ENCODE measurements at places on chromosomes 6 and 20.

GRCh38 chr20:14832630-14833029 is 495.2 kb upstream of the FLRT3 start:
- DNase-seq: no peak

GRCh38 chr20:63091901-63092659 is 85.3 kb upstream of the BHLHE23 start:
- no peak for DNase-seq

- no peak for DNase-seq
These were observed 58.9 kb downstream of the GMDS start for GRCh38 chr6:2186516-2186915.

GRCh38 chr6:150275489-150275888 is 93.3 kb upstream of the IYD start:
- DNase-seq: no peak

GRCh38 chr6:34973547-34974248 is 84.6 kb downstream of the ANKS1A start:
- no peak for DNase-seq

DNA sequence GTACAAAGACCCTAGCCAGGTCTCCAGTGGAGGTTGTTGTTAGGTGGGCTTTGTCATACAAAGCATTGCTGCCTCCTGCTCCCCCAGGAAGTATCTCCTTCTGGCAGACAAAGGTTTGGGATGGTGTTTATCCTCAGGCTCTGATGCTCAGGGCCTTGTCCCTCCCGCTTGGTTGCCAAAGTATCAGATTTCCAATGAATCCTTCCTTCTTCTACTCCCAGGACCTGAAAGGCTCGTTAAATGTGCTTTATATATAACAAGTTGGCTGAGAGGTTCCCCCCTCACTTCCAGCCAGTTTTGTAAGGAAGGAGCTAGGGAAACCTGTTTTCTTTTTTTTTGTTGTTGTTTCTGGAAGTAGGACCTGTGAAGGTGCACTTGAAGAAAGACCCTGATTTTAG is 14.4 kb downstream of the PTK7 start:
- peak; percentile 81 for DNase-seq

- peak; percentile 84 for DNase-seq
These were observed 480.9 kb upstream of the MARCKS start for GRCh38 chr6:113375950-113376846.

DNA sequence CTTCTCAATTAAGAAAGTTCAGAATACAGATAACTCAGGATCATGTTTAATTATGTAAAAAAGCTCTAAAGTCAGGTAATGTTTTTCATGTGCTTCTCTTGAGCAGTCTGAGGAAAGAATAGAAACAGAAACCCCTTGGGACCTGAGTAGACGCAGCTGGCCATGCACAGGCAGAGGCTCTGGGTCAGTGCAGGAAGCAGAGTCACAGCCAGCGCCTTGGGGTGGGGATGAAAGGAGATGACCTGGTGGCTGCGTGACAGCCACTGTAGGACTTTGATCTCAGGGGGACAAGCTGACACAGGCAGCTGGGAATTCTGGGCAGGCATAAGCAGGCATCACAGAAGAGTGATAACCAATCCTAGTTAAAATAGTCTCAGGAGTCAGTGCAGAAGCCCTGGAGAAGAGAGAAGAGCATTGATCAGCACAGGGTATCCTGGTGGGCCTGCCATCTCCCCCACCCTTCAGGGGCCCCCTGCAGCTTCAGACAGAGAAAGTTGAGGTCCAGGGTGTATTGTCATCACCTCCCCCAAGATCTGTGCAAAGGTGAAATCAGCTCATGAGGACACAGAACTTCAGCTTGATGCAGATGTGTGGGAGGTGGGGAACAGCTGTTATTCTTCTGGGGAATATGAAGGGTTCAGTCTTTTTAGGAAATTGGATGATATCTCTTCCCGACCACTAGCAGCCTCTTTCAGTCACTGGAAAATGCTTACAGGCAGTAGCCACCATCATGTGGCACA is 6.4 kb downstream of the HLA-DQB1 start:
- no peak for DNase-seq

DNA sequence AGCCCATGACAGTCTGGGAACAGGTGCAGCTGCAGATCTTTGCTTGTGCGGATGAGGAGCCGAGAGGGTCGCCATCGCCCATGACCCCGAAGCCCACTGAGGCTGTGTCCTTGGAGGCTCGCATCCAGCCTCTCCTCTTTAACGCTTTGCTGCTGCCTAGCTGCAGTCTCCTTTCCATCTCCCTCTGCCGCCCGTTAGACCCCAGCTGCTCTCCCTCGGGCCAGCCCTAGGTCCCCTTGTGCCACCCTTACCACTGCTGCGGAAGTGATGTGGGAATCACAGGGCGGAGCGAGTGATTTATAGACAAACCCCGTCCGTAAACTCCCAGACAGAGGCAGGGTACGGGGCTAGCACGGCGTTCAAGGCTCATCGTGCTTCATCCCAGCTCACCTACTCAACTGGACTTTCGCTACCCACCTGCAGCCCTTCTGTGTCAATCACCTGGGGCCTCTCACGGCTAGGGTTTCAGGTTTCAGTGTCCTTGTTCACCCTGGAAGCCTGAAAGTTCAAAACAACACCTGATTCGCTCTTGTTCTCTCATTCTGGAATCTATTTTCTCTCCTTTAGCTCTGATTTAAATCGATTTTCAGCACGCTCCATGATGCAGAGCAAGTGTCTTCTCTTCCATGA is 76.1 kb downstream of the PAX1 start:
- DNase-seq: no peak

DNA sequence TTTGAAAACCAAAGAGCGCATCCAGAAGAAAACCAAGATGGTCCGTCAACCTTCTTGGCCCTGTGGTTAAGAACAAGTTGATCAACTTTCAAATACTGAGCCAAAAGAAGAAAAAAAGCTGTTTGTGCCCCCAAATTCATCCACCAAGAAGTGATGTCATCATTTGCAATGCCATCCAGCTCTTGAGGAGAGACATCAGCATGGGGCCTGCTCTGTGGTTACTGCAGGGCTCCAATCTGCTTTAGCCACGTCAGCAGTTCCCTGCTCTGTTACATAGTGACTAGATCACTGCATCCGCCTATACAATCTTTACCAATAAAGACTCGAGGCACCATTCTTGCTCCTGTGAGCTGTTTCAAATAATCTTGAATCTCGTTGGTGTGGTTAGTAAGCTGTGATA is 75.0 kb upstream of the BLCAP start:
- DNase-seq: no peak

GRCh38 chr6:12148841-12149240 is 136.7 kb downstream of the HIVEP1 start:
- peak; percentile 44 for DNase-seq

DNA sequence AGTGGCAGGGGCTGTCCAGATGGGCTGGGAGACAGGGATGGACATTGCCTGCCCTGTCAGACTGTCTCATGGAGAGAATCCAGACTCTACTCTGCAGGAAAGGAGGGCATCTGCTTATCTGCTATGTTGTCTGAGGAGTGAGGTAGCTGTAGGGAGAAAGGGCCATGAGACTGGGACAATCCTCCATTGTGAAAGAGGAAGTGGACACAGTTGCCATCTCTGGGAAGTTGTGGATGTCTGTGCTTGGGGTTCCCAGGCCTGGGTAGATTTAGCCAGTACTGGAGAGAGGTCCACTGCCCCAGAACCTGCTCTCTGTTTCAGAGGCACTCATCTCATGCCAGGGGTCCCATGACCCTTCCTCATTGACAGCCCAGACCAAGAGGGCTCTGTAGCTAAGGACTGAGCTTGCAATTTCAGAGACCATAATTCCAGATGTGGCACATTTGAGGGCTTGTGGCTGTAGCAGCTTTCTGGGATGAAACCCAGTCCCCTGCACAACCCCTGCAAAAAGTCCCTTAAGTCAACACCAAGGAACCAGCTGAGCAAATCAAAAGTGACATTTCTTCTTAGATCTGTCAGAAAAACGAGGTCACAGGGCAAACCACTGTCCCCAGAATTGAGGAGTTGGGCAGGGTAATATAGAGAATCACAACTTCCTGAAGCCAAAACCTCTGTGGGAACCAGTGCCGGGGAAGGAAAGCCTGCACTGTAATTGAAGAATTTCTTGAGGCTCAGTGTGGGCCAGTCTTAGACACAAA is 4.1 kb upstream of the SIRPG start:
- DNase-seq: no peak

DNA sequence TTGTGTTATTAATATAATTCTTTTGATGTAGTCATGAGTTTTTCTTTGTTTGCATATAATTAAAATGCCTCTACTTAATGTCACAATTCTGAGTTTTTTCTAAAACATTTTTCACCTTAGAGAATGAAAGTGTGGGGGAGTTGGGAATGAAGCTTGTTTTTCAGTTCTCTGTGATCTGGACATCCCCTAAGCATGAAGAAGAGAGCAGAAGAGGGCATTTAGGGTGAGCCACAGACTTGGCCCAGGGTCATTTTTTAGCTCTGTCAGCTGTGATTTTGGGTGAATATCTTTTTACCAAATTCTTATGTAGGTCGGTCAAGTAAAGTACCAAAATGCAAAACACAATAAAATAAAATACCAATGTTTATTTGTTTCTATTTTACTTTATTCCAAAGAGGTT is 3.9 kb downstream of the OTOR start:
- no peak for DNase-seq

DNA sequence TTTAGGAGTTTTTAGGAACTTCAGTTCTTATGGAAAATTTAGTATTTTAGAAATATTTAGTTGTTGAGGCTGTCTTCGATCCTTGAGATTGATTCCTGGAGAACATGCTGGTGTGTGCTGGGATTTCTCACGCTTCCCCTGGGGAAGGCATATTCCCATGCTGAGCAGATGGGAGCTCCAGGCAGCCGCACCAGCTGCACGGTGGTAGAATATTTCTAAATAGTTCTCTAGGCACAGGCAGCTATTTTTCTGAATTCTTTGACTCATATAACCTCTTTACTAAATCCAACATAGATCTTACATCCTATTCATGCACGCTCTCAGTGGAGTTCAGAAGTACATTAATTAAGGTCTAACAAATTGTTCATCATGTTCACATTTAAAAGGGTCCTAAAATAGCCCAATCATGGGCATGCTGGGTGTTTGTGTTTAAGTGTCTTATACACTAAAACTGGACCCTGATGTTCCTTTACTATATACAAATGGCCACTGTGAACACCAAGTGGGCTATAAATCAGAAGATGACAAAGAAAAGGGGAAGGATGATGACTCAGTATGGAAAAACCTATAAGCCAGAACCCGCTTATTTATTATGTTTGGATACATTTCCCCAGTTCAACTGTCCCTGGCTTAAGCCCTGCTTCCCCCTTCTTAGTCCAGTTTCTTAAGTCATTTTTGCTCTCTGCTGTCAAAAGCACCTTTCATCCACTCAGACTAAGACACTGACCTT is 138.5 kb downstream of the UST start:
- DNase-seq: peak; percentile 80

- no peak for DNase-seq
These were observed 227.2 kb downstream of the EPM2A start for GRCh38 chr6:145508107-145508506.

- DNase-seq: no peak
These were observed 129.2 kb downstream of the TMEM242 start for GRCh38 chr6:157194110-157194509.

- peak; percentile 77 for DNase-seq
These were observed 156.3 kb downstream of the KIF6 start for GRCh38 chr6:39568896-39569295.

- no peak for DNase-seq
These were observed 16.7 kb downstream of the MGME1 start for GRCh38 chr20:17985388-17986018.

DNA sequence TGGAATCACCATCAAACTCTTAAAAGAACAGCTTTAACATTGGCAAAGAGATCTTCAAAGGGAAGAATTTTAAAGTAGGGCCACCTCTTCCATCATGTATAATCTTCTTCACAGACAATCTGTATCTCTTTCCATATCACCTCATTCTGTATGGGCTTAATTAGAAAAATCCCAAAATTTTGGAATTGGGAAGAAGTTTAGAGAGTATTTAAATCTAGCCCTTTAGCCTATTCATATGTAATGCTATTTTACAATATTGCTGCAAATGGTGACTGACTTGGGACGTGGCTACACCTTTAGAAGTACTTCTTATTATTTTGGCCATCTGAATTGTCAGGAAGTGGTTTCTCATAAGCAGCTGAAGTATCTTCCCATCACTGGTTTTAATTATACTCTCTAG is 474.3 kb downstream of the RFPL4B start:
- no peak for DNase-seq

GRCh38 chr6:16836144-16836981 is 75.1 kb upstream of the ATXN1 start:
- DNase-seq: no peak

DNA sequence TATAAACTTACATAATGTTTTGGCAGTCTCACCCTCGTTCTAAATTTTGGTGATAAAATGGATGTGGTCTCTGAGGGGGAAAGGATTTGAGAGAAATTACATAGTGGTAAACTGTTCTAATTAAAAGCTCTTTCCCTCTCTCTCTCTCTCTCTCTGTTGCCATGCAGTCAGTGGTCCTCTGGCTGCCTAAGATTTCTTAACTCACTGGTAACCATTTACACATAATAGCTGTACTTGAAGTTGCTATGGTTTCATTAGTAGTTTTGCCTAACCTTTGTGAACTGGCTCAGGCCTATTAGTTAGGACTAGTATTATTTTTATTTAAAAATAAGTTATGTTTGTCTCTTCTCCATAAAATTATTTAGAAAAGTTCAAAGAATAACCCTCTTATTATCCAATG is 42.0 kb downstream of the MAPK14 start:
- DNase-seq: no peak

DNA sequence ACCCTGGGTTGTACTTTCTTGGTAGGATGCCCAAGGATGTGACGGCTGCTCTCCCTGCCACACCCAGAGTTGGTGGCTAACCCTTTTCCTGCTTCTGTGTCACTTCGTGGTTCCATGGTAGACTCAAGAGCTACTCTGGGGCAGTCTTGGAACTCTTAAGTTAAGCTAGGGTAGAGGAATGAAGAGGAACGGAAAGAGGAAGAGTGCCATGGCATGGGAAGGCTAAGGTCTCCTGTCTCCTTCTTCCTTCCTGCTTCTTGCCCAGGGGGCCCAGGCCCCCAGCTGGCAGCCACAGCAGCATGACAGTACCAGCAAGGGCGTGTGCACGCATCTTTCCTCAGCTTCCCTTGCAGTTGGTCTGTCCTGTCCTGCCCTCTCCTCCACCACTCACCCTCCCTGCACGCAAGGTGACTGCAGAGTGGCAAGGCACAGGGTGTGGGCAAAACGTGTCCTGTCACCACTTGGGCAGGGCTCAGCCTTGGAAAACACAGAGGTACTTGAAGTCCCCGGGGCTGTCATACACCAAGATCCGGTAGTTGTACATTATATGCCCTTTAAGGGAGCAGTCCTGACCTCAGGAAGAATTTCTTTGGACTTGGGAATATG is 39.8 kb upstream of the TGM3 start:
- no peak for DNase-seq

DNA sequence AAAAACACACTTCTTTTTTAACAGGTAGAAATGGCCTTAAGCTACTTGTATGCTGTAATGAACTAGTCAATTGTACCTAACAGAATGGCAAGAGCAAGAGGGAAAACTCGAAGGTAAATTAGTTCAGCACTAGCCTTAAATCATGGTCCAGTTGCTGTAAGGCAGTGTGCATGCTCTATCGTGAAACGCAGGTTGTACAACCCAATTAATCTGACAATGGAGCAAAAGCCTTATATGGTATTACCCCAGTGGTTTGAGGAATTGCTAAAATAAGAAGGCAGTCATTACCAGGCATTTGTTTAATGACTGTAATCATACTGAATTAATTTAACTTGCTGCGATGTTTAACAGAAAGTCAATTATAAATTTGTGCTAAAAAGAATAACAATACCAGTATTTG is 69.3 kb upstream of the SOX4 start:
- no peak for DNase-seq
